H7 (cell line): ENCODE measurements at places on chromosomes 4 and X.

- no peak for DNase-seq
Observed at GRCh38 chr4:76698141-76698540, 199.8 kb downstream of the SOWAHB start.

DNA sequence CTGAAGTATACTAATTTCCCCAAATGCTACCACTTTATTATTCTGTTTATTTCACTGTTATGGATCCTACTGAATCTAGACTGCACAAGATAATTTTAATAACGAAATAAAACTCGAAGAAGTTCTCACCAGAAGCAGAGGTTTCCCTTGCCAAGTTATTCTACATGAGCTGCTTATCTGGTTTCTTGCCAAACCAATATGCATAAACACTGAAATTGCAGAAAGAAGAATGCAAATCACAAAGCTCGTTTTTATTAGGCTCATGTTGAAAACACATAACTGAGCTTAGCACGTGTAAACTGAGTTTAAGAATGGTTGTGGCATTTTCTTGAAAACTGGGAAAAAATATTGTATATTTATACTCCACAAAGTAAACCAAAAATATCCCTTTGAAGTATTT is 35.9 kb downstream of the GRID2 start:
- DNase-seq: no peak

DNA sequence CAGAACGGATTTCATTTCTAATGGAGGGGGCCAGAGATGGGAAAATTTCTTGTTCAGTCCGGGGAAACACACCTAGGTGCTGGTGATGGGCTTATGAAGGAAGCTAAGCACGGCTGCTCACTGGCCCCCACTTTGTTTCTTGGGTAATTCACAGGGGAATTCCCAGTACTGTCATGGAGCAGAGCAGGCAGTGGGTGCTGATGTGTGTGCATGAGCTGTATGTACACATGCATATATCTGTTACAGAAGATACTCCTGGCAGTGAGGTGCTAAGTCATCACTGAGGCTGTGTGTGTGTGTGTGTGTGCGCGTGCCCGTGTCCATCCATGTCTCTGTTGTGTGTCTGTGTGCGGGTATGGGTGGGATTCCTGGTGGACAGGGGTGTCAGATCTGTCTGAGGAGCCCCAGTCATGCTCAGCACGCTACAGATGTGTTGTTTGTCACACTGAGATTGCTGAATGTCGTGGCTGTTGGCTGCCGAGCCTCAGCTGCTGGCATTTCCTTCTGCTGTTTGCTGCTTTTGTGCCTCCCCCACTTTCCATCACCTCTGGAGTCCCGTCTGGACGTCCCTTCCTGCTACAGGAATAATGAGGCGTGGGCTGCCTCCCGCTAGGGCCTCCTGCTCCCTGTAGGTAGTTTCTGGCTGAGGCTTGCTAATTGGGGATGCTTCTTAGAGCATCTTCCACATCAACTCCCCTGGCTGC is 53.3 kb downstream of the JADE1 start:
- peak; percentile 31 for DNase-seq

GRCh38 chrX:9148615-9149399 is 114.9 kb upstream of the FAM9B start:
- DNase-seq: peak; percentile 25

- DNase-seq: no peak
Observed at GRCh38 chrX:102560423-102561068, 38.8 kb upstream of the ARMCX5 start.

DNA sequence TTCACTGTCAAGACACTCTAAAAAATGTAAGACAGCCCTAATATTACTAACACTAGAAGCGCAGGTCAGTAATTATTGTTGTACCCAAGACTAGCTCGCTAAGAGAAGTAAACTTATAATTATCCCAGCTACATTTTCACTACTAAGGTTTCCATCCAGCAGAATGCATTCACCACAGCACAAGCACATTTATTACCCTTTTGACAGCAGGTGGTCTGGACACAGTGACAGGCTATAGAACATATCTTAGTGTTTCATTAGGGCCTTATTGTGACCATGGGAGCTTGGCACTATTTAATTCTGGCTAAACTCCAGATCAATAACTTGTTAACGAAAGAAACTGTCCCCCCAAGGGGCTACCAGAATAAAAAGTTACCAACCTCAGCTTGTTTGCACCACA is 237.7 kb downstream of the ENOX2 start:
- no peak for DNase-seq

GRCh38 chrX:107675823-107676555 is 47.7 kb downstream of the PRPS1 start:
- no peak for DNase-seq

- peak; percentile 6 for DNase-seq
Observed at GRCh38 chr4:113673450-113673849, 88.1 kb downstream of the CAMK2D start.

GRCh38 chrX:156001667-156002021 is 4.1 kb downstream of the IL9R start:
- DNase-seq: peak; percentile 4

- no peak for DNase-seq
Observed at GRCh38 chr4:79232540-79232939, 93.3 kb downstream of the NAA11 start.

- DNase-seq: no peak
Observed at GRCh38 chrX:79174949-79175644, 30.6 kb downstream of the GPR174 start.

GRCh38 chrX:31320740-31321139 is 248.9 kb upstream of the FTHL17 start:
- DNase-seq: no peak

- DNase-seq: no peak
Observed at GRCh38 chr4:128558896-128559679, 250.4 kb upstream of the JADE1 start.

- DNase-seq: peak; percentile 55
Observed at GRCh38 chr4:127623797-127624083, 9.0 kb upstream of the INTU start.

DNA sequence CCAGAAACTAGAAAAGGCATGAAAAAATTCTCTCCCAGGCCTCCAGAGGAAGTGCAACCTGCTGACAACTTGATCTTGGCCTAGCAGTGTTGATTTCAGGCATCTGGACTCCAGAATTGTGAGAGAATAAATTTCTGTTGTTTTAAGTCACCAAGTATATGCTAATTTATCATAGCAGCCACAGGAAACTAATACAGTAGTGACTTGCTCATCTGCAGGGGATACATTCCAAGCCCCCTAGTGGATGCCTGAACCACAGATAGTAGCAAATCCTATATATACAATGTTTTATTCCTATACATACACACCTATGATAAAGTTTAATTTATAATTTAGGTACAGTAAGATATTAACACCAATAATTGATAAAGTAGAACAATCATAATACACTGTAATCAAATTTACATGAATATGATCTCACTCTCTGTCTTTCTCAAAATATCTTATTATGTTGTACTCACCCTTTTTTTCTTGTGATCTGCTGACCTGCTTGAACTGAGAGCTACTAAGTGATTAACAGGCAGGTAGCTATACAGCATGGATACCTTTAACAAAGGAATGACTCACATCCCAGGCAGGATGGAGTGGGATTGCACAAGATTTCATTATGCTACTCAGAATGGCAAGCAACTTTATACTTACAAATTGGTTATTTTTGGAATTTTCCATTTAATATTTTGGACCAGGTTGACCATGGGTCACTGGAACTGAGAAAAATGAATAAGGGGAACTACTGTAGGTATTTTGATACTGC is 501.1 kb downstream of the KCNIP4 start:
- DNase-seq: no peak

- peak; percentile 74 for DNase-seq
Observed at GRCh38 chrX:30246769-30247489, at the start of gene MAGEB1. Gene MAGEB1 (plus strand): TSS chrX:30247146. CDS start chrX:30250494, 3,348 bp downstream.

DNA sequence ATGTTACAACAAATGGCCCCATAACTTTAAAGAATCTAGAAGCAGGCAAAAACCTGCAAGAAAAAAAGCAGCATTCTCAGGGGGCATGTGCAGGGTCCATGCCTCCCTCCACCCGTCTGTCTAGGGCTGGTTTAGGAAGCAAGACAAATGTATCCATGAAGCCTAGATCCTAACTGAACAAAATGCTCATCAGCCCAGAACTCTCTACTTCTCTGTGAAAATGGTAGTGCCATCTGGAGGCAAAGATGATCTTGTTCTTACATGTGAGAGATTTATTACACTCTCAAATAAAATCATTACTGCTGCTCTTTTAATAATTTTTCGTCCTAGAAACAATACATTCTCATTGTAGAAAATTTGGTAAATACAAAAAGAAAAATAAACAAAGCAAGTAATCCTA is 26.7 kb downstream of the NR3C2 start:
- DNase-seq: no peak

DNA sequence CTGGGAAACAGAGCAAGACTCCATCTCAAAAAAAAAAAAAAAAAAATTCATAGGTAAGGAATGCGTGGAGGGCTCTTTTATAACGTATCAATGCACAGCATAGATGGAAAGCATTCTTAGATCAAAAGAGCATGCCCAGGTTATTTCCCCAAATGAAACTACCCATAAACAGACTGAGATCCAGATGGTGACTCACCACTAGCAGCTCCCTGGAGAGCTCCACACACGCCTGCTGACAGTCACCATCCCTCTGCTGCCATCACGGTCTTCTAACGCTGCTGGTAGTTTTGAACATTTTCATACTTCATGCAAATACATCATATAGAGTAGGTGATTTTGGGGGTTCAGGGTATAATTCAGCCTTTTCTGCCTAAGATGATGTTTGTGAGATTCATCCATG is 136.9 kb downstream of the ASMT start:
- DNase-seq: no peak
